ENCODE measurements at places on chromosomes 7 and 10. TPM values are rescaled to one million over a fixed set of nuclear protein-coding genes. Genes with fewer than 3 reads are reported as not detected.

Gene PKD2L1
- not detected for total RNA-seq

Gene SLC4A2
- 48.6 TPM for total RNA-seq

Gene MSMB
- total RNA-seq = not detected

Gene IL6
- 11.5 TPM for total RNA-seq

Gene PRKAR2B
- 20.9 TPM for total RNA-seq

Gene BAIAP2L1
- 2.1 TPM for total RNA-seq

Gene KEL
- not detected for total RNA-seq

Gene UPK3BL1
- total RNA-seq = 5.2 TPM

DNA sequence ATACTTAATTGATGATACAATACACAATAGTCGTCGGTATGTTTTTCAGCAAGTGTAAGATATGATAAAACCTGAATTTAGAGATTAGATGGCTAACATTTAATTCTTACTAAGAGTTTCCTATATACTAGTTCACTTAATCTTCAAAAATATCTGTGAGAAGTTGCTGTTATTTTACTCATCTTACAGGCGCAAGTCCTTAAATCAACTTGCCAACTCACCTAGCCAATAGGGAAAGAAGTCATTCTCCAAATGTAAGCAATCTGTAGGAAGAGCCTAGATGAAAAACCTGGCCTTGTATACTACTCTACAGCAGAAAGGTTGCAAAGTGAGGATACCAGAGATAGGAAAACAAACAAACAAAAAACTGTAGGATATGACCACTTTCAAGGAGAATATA lies 10.6 kb downstream of the CD36 start:
- DNase-seq = no peak

- DNase-seq = no peak
Measured at GRCh38 chr7:26603631-26604030, 260.8 kb downstream of the SKAP2 start.

GRCh38 chr10:3625959-3626751 lies 158.9 kb downstream of the KLF6 start:
- DNase-seq = no peak

GRCh38 chr7:137093198-137093597 lies 224.7 kb downstream of the CHRM2 start:
- peak; percentile 10 for DNase-seq

DNA sequence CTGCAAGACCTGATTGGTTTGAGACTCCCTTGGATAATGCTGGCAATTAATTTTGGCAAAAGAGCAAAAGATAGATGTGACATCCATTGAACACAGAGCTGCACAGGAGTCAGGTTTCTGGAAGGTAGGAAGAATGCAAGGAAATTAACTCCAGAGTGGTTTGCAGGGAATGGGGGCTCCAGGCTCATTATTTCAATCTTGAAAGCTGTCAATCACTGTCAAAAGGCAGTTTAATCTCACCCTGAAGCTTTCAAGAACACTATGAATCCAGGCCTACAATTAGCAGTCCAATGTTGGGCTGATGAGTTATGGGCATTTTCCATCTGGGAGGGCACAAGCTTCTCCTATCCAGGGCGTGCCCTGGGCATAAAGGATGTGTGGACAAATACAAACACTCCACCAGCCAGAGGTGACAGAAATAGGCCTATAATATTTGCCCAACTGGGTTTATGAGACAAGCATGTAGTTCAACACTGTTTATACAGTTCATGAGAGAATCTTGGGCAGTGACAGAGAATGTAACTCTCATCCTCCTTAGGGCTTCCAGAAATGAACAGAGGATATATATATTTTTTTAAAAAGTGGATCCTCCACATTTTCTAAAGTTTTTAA lies 80.5 kb downstream of the KCNMA1 start:
- no peak for DNase-seq

DNA sequence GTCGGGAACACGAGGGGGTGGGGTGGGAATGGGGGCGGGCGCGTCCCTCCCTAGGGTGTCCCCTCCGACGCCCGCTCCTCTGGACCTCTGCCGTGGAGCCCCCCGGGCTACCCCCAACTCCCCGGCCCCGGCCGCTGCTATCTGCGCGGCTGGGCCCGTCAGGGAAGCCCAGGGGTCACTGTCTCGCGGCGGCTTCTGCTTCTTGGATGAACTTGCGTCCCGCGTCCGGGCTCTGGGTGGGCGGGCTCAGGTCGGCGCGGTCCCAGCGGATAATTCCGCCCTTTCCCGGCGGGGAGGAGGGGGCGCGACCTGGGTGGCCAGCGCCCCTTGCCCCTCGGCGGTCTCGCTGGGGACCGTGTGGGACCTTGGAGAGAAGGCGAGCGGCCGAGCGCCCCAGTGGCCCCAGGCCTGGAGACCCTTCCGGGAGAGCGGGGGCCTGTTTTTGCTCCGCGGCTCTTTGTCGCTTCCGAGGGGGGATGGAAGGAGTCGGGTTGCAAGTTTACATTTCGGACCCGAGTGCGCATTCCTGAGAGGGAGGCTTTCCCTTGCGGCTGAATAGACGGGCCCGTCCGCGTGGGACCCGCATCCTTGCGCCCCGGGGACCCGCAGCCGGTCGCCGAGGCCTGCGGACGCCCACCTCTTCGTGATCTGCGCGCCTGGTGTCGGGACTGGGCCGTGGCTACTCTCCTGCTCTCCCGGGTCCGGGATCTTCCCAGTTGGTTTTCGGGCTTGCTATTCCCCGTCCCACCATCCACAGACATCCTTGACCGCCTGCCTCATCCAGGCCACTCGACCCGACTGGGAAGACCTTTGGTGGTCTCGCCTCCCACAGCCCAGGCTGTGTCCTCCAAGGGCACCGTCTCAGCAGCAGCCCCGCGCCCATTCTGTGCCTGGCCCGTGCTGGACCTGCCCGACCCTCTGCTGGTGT lies 812 bp downstream of the DOCK1 start:
- peak; percentile 35 for DNase-seq

- DNase-seq = no peak
Measured at GRCh38 chr10:127524908-127525665, 24.0 kb upstream of the NPS start.

GRCh38 chr7:150902078-150903033 lies 50.0 kb downstream of the AOC1 start:
- no peak for DNase-seq

DNA sequence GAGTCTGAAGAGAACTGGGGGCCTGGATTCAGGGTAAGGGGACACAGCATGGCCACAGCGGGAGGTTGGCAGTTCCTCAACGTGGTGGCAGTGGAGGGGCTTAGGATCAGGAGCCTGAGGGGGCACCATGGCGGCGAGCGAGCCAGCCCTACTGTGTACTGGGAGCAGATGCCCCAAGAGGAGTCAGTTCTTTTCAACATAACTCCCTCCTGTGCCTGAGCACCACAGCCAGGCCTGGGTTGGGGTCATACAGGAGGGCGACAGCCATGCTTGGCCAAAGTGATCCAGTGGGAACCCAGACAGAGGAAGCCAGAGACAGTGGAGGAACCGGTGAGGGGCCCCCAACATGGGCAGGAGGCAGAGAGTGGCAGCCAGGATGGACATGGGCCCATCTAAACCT lies 65.8 kb downstream of the MICALL2 start:
- DNase-seq = no peak

DNA sequence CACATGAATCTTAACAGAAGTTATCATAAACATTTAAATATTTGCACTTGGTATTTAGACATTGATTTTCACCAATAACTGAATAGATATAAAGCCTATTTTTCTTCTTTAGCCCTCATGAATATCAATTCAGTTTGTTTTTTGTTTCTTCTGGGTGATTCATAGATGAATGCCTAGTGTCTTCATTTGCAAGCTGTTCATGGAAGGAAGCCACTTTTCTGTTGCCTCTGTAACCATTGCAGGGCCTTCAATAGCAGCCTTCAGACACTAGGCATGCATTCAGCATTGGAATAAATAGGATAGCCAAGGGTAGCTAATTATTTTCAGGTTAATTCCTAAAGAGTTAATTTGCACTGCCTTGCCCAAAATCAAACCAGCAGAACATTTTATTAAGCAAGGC lies 375.3 kb downstream of the DPP6 start:
- DNase-seq = no peak

DNA sequence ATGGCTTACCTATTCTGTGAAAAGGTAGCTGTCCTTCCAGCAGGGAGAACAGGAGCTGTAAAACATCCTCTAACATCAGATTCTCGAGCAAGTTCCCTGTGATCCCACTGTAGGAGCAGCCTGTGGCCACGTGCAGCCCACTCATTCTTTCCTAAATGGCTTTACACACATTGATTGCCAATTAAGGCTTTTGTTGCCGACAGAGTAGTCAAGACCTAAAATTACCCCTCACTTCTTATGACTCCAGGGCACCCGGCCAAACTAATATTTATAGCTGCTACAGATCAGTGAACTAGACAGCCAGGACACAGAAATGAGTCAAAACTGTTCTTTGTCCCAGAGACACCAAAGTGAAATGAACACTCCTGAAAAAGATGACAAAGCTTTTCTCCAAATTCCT lies 832.1 kb downstream of the SORCS3 start:
- DNase-seq = no peak

DNA sequence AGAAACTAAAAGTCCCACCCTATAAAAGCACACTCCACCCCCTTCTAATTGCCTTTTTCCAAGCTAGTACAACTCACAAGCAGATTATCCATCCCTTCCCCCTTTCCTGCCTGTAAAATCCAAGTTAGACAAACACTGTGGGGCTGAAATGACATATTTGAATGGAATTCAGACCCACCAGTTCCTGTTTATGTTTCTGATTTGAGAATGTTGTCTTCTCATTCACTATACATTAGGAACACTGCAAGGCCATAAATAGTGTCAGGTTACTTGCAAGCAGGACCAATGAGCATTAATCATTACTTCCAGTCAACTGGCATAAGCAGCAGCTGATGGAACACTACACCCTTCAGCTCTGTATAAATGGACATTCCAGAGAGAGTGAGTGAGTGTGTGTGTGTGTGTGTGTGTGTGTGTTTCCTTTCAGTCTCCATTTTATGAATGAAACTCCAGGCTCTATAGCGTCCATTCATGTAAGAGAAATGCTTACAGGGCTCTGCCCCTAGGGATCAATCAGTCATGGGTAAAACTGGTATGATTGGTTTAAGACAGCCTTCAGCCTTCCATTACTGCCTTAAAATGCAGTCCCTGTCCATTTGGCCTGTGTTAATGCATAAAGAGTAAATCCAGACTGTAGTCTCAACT lies 69.3 kb downstream of the ETV1 start:
- no peak for DNase-seq
